ENCODE measurements at places on chromosomes 3 and 15.

GRCh38 chr3:14839236-14839635 is 20.5 kb downstream of the FGD5 start:
- DNase-seq: no peak

DNA sequence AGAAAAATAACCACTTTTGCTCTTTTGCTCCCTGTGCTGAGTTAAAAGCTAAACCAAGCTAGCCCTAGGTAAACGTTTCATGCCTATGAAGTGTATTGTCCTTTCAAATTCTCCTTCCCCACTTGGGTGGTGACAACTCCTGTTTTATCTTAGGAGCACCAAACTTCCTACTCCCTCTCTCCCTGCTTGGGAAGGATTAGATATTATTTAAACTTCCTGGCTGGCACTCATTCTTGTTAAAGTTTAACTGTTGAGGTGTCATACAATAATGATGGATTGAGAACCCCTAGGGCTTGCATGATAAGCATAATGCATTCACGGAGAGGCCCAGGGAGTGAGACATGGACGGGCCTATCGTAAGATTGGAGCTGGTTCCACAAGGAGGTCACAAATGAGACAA is 29.5 kb downstream of the B4GALT4 start:
- DNase-seq: no peak

DNA sequence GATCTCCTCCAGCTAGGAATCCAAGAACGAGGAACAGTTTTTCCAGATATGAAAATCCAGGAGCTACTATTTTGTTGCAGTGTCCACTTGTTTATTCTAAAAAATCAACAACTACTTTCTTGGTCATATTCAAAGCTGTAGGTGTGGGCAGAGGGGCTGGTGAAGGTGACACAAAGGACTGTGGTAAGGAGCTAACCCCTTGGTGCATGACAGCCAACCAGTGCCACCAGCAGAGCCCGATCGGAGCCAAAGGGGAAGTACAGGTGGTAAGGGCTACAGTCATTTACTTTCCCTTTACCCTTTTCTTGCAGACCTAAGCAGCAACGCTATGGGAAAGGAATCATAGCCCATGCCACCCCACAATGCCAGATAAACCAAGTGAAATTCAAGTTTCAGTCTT is 30.7 kb downstream of the PLA1A start:
- no peak for DNase-seq

GRCh38 chr3:53773021-53773436 is 73.2 kb downstream of the CHDH start:
- no peak for DNase-seq

Data from NCI-H1048 (cell line).